ENCODE measurements at places on chromosomes 7 and 10. TPM values are rescaled to one million over a fixed set of nuclear protein-coding genes. Genes with fewer than 3 reads are reported as not detected.

DNA sequence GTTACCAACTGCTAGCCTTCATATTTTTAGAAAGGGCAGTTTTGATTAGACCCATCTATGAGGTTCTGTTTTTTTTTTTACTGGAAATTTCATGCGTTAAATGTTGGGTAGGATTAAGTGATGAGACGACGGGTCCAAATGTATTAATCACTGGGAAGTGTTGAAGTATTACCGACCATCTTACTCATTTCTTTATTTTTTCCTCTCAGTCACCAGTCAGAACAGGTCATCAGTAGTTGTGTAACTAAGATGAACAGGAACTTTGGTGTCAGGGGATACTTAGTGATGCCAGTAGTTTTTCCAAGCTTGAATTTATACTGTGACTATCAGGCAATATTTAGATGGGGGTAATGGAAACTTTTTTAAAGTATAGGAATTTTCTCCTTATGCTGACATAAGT lies 14.2 kb downstream of the TFAM start:
- H3K36me3 ChIP-seq: peaks cover 10% of the 10 kb centered on the region
- no peak overlapping the region for H3K4me3 ChIP-seq
- no peak overlapping the region for H3K27ac ChIP-seq
- DNase-seq: no peak
- H3K27me3 ChIP-seq: no peaks in the 10 kb centered on the region
- H3K4me1 ChIP-seq: no peaks in the 10 kb centered on the region

DNA sequence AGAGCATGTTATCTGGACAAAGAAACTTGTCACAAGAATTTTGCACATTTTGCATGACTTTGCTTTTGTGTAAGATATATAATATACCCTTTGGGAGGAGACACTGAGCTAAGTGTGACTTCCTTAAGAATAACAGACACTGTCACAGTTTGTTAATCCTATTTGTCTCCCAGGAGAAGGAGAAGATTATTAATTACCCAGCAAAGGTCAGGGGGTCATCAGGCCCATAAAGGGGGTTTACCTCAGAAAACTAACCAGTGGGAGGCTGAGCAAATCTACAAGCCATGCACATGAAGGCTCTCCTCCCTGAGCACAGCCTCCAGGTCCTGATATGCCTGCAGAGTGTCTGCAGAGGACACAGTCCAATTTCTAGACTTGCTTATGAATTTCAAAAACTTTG lies 10.1 kb upstream of the MET start:
- no peak for DNase-seq
- H3K4me1 ChIP-seq: no peaks in the 10 kb centered on the region
- no peak overlapping the region for H3K4me3 ChIP-seq
- H3K27ac ChIP-seq: no peak overlapping the region

DNA sequence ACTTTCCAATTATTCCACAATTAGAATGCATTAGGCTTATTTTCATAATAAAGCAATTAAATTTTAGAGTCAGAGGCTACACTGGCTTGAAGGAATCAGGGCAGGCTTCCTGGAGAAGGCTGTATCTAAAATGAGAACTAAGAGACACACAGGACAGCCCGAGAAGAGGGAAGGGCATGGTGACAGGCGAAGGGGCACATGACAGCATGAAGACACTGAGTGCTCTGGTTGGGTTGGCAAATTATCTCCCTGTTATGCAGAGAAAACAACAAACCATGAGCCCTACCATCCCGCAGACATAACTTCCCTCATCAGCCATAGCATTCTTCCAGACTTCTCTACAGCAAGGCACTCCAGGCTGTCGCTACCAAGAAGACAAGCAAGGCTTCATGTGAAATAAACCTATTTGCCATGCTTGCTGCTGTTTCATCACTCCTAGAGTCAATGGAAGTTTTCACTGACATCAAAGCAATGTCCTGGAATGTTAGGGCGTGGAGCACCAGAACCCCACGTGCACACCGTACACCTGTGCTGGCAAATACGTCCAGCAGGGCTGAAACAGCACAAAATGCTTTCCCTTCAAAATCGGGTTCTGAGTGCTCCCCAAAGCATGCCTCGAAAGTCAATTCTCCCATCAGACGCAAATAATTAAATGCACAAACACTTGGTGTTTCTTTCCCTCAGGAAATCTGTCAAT lies 21.3 kb downstream of the VOPP1 start:
- H3K36me3 ChIP-seq: no peaks in the 10 kb centered on the region
- no peak for DNase-seq
- no peak overlapping the region for H3K4me3 ChIP-seq
- peaks cover 12% of the 10 kb centered on the region for H3K4me1 ChIP-seq
- H3K27me3 ChIP-seq: no peaks in the 10 kb centered on the region

The MSMB gene
- not detected for total RNA-seq

The PLAU gene
- 1.0 TPM for total RNA-seq
